ENCODE measurements at places on chromosomes 5 and 9. TPM values are rescaled to one million over a fixed set of nuclear protein-coding genes. Genes with fewer than 3 reads are reported as not detected.

DNA sequence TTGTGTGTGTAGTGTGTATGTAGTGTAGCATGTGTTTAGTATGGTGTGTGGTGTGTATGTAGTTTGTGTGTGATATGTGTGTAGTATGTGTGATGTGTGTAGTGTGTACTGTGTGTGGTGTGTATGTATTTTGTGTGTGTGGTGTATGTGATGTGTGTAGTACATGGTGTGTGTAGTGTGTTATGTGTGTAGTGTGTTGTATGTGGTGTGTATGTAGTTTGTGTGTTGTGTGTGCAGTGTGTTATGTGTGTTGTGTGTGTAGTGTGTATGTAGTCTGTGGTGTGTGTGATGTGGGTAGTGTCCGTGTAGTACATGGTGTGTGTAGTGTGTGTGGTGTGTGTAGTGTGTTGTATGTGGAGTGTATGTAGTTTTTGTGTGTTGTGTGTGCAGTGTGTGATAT, 40.0 kb downstream of the SYK start:
- DNase-seq: no peak

- no peak for DNase-seq
Observed at GRCh38 chr5:122498163-122498562, 186.1 kb downstream of the SNCAIP start.

The SPINK6 gene
- not detected for total RNA-seq

The CLIC3 gene
- total RNA-seq: not detected

The SMIM33 gene
- total RNA-seq: not detected

DNA sequence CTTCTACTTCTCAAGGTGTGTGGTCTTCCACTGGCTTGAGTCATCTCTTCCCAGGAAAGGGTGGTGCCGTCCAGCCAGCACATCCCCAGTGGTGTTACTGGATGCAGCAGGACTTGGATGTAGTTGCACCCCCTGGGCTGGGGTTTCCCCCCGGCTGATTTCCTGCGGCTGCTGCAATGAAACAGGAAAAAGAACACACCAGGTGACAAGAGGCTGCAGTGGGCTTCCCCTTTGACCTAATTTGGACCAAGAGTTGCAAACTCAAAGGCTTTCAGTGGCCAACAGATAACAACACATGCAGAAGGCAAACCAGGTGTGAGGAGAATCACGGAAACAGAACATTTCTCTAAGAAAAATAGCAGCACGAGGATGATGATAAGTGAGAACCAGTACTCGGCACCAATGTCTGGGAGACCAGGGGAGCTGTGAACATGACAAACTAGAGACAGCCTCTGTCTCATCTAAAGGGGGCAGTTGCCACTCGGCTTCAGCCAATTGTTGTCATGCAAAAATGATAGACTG, 83.7 kb downstream of the PDE6A start:
- DNase-seq: peak; percentile 53

DNA sequence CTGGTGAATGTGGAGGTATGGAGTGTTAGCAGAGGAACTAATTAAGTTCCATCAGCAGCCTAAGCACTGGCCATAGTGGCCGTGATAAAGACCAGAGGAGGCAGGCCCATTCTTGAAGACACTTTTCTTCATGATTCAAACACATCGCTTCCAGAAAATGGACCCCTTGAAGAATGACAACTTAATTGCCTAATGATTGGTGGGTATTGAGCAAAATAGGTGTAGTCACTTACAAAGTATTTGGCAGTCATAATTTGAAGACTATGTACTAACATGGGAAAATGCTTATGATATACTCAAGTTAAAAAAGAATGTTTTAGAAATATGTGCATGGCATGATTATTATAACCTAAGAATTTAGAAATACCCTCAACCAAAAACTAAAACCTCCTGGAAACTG, 44.8 kb downstream of the MEGF10 start:
- DNase-seq: no peak

The INSL6 gene
- total RNA-seq: not detected

The TMC1 gene
- 1.5 TPM for total RNA-seq

The SLC27A6 gene
- 0.82 TPM for total RNA-seq

The IRX2 gene
- not detected for total RNA-seq

GRCh38 chr5:17406423-17406838, 91.6 kb upstream of the TAF11L2 start:
- DNase-seq: no peak

The LHX2 gene
- total RNA-seq: not detected

DNA sequence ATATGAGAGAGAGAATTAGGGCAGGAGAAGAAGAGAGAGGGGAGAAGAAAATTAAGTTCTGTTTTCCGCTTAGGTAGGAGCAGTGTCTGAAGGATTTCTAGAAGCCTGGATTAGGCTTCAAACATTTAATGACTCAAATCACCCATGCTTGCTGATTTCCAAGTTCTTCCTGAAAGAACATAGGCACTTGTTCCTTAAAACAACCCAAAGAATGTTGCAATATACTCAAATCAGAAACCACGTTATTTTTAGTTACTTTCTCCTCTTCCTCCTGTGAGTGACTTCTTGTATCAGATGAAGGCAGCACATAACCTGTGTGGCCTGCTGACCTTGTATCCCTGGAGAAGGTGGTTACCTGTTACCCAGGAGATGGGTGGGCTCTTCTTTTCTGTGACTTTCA, 351.5 kb upstream of the KLF4 start:
- DNase-seq: no peak

GRCh38 chr5:149406203-149406978, 27.3 kb upstream of the IL17B start:
- peak; percentile 99 for DNase-seq

The C8G gene
- not detected for total RNA-seq

The IFNA21 gene
- not detected for total RNA-seq

GRCh38 chr5:119358530-119358900, 2.7 kb downstream of the TNFAIP8 start:
- no peak for DNase-seq

GRCh38 chr5:38367410-38367809, 109.1 kb downstream of the EGFLAM start:
- DNase-seq: no peak

The PFN3 gene
- not detected for total RNA-seq

The PCDHB8 gene
- total RNA-seq: 2.3 TPM

DNA sequence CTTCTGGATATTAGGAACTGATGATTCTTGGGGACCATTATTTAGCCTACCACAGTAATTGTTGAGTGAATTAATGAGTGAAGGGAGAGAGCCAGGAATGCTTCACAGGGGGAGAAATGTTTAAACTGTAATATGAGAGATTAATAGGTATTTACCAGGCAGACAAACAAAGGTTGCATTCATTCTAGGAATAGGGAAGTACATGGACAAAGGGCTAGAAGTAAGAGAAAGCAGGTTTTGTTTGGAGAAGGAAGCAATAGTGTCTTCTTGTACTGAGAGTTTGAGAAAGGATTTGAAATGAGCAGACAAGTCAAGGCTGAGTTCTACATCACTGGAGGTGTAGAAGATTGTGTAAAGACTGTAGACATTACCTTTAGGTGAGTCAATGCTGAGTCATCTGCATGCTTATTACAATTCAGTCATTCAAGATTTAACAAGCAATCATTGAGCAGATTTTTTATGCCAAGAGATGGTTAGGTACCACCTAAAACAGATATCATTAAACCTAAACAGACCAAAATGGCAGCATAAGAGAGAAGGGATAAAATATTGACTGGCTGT, 8.0 kb downstream of the TAF1L start:
- no peak for DNase-seq

GRCh38 chr5:3194271-3194670, 401.4 kb upstream of the IRX1 start:
- no peak for DNase-seq

The MAMDC2 gene
- total RNA-seq: 89.9 TPM

The ZFP2 gene
- 3.9 TPM for total RNA-seq

The PITX1 gene
- 1.8 TPM for total RNA-seq

The ENC1 gene
- 11.8 TPM for total RNA-seq

DNA sequence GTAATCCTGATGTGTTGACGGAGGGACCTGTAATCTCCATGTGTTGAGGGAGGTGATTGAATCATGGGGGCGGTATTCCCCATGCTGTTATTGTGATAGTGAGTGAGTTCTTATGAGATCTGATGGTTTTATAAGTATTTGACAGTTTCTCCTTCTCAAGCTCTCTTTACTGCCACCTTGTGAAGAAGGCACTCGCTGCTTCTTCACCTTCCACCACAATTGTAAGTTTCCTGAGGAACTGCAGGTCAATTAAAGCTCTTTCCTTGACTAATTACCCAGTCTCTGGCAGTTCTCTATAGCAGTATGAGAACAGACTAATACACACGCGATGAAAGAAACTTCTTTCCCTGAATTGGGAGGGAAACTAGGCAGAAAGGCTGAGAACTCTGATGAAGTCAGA, 141.1 kb upstream of the RAD23B start:
- no peak for DNase-seq

DNA sequence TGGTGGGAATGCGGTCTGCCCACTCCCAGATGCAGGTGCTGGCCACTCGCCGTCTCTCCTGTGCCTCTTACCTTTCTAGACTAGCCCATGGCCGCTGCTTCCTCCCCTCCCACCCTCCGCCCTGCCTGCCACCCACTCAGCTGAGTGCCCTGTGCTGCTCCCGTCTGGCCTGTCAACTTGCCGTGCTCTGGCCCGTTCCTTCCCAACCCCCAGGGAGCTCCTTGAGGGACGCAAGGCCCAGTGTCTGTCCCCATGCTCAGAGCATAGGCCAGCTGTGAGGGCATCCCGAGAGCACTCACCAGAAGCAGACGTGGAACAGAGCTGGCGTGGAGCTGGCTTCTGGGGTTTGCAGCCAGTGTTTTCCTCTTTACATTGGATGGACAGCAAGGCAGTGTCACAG, 20.2 kb downstream of the HNRNPH1 start:
- peak; percentile 51 for DNase-seq

DNA sequence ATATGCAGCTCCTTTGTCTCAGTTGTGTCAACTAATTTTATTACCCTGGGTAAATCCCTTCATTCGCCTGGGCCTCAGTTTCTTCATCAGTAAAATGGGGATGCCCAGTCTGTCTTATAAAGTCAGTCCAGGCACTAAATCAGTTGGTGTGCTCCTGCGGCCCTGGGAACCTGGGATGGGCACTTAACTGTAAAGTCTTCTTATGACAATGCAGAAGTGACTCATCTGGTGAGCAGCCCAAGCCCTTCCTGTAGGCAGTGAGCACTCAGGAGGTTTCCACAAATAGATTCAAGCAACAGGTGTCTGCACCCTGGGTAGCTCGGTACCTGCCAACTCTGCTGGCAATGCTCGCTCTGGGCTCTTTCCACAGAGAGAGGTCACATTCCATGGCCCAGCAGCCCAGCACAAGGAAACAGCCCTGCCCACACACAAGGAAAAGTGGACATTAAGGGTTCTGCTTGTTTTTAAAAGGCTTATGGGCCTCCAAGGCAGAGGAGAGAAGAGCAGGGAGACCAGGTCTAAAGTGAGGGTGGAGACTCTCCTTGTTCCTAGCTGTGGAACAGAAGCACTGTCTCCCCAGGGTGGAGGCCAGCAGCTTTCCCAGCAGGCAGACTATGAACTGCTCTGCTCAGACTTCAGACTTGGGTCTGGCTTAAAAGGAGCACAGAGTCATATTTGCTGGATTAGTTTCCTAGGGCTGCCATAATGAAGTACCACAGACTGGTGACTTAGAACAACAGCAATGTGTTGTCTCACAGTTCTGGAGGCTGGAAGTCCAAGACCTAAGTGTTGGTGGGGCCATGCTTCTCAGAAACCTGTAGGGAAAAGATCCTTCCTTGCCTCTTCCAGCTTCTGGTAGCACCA, 89.7 kb upstream of the ADRA1B start:
- no peak for DNase-seq

GRCh38 chr5:178143901-178144300, 9.8 kb downstream of the NHP2 start:
- DNase-seq: peak; percentile 87

- peak; percentile 84 for DNase-seq
Observed at GRCh38 chr5:175466700-175467318, 11.6 kb upstream of the SFXN1 start.

DNA sequence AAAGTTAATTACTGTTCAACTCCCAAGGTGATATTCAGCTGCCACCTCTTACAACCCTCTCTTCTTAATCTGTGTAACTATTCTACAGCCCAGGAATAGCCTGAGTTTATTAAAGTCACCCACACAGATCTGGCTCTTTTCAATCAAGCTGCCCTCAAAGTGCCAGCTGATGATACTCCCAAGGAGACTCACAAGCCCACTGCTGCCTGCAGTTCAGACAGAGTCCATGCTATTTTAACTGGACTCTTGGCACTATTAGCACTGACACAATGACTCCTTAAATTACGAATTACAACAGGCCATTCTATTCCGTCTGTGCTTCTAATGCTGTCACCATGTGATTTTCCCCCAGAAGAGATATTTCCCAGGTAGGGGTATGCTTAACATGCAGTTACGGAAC, 26.3 kb downstream of the REEP5 start:
- DNase-seq: no peak

The MELK gene
- total RNA-seq: 1.2 TPM

The GPR150 gene
- not detected for total RNA-seq

Data from sigmoid colon (tissue), 7 donors.